ENCODE measurements at places on chromosomes 16 and 17.
A peak's percentile ranks its signal among the peaks of the same experiment; 100 is the strongest.

- DNase-seq: no peak
These were observed 8.9 kb upstream of the AXIN1 start for GRCh38 chr16:361341-361871.

- no peak for DNase-seq
These were observed 23.0 kb downstream of the SLC35G3 start for GRCh38 chr17:35170968-35171771.

GRCh38 chr17:28582513-28582912 lies 5.8 kb upstream of the ALDOC start:
- no peak for DNase-seq

- no peak for DNase-seq
These were observed 13.8 kb downstream of the JUP start for GRCh38 chr17:41772586-41773189.

DNA sequence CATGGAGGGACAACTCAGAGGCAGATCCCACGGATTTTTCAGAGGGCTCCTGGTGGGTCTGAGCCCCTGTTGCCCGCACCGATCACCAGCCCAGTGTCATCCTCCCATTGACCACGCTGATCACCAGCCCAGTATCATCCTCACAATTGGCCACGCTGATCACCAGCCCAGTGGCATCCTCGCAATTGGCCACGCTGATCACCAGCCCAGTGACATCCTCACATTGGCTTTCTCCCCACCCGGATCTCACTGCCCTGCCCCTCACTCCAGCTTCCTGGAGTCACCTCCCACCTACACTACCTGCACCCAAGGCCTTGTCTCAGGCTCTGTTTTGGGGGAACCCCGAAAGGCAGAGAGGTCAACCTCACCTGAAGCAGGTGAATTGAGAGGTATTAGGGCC lies 358.2 kb upstream of the TNRC6C start:
- DNase-seq: no peak

DNA sequence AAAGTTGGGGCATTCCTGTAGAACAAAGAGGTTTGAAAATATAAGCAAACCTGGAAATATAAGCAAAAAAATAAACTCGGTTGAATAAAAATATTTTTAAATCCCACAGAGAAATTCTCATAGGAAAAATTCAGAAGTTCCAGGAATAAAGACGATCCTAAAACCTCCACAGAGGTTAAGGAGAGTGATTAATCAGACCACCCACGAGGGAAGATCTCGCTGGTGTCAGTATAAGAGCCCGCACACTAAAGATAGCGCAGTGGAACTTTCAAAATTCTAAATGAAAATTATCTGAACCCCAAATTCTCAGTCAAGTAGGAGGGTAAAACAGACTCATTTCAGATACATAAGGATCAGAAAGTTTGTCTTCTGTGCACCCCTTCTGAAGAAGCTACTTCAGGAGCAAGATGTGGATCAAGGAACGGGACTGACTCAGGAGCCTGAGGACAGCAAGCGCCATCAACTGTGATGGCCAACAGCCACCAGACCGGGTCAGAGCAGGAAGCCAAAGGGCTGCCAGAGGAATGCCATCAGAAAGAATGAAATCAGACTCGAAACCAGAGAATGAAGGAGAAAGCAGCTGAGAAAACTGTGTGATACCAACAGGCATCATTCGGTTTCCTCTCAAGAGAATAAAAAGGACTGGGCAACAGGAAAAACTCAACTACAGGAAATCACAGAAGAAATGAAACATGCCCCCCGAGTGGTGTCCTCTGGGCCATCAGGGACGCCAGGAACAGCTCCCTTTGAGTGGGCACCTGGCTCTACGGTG lies 66.9 kb downstream of the CYTH1 start:
- DNase-seq: peak; percentile 50

GRCh38 chr16:75378616-75379015 lies 54.7 kb downstream of the CFDP1 start:
- no peak for DNase-seq

DNA sequence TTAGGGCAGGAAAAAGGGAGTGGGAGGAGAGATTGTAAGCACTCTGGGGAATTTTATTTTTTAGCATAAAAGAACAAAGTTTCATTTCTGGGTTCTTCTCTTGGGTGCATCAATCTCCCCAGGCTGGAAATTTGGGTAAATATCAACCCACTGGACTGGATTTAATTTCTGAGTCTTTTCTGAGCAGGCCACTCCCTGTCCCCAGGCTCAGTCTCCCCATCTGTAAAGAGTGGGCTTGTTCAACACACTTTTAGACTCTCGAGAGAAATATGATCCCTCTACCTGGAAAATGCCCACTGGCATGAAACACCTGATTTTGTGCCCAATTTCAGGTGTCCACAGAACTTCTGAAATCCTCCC lies 617 bp upstream of the VTN start:
- DNase-seq: no peak

DNA sequence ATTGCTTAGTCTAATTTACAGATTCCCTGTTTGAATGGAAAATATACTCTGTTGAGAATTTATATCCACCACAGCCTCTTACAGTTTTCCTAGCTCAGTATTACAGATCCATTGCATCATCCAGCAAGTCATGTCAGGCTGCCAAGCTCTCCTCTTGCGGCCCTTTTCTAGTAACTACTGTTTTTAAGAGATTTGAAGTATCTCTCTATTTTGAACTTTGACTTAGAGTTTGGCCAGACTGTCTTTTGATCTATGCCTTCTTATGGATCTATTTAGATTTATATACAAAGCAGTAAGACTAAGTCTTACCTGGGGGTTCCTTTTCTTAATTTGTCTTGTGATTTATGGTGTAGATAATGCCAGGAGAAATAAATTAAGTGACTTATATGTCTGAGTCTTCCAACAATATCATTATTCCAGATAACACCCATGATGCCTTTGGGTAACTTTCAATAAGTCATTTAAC lies 53.1 kb upstream of the ABCC11 start:
- no peak for DNase-seq

DNA sequence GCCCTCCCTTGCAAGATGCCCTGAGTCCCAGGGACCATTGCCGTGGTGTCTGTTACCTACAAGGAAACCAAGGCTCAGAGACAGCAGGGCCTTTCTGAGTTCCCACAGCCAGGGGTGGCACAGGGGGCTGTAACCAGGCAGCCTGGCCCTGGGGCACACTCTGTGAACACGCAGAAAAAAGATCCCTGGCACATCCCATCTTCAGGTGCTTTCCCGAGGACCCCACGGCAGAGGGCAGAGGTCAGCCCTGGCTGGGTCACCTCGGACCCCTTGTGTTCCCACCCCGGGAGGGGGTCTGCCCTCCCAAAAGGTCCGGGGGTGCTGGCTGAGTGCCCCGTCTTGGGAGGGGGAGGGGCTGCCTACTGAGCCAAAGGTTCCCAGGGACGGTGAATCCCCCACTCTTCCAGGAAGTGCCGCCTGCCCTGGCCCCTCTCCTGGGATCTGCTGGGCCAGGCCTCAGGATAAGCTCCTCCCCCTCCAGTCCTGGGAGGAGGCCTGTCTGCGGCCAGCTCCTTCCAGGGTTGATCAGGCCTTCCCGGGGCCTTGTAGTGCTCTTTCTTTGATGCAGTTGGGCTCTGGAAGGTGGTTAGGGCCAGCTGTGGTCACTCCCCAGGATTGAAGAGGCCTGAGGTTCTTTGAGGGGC lies 8.1 kb downstream of the GLIS2 start:
- DNase-seq: peak; percentile 65

All from G401 (cell line).